ENCODE measurements at places on chromosomes 2 and 18.

DNA sequence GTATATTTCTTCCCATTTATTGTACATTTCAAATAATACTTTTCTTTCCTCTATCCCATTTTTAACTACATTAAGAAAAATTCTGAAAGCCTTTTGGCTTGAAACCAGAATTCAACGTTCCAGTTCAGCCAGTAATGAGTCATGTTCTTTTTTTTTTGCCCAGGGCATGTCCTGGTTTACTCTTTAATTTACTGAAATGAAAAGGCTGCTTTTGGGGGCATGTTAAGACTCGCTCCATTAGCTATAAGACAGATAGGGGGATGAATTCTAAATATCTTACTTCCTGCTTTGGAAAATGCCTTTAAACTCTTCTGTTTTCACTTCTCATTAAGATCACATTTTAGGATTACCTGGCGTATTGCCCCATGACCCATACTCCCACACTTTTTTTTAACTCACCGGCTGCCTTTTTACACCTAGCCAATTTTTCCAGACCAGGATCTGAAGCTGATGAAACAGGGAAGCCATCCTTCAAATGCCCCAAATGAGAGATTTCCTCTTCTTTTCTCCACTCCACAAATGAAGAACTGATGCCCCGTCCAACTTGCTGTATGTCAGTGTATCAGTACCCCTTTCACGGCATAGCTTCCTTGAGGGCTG lies 585 bp downstream of the ABCA12 start:
- peak; percentile 43 for DNase-seq

- DNase-seq: no peak
Measured at GRCh38 chr2:238305092-238305862, 15.0 kb upstream of the TRAF3IP1 start.

DNA sequence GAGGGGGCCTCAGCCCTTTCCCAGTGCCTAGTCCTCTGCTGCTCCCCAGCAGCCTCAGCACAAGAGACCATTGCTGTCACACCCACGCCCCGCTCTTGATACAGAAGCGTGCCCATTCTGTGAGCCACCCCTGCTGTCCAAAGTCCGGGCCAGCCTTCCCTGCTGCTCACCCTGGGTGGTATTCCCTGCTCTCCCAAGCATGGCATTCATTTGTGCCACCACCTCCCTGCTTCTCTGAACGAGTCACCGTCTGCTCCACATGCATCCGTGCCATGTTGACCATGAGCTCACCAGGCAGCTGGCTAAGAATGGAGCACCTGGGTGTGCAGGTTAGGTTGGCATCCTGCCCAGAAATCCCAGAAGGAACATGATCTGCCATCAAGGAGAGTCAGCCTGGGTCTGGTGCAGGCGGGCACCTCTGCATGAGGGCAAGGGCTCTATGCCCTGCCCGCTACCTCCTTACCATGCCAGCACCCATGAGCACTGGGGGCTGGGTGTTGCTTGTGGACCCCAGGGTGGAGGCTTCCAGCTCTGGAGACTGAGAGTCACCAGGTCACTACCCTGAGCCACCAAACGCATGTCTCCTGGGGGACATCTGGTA lies 63.0 kb downstream of the TWIST2 start:
- DNase-seq: no peak

DNA sequence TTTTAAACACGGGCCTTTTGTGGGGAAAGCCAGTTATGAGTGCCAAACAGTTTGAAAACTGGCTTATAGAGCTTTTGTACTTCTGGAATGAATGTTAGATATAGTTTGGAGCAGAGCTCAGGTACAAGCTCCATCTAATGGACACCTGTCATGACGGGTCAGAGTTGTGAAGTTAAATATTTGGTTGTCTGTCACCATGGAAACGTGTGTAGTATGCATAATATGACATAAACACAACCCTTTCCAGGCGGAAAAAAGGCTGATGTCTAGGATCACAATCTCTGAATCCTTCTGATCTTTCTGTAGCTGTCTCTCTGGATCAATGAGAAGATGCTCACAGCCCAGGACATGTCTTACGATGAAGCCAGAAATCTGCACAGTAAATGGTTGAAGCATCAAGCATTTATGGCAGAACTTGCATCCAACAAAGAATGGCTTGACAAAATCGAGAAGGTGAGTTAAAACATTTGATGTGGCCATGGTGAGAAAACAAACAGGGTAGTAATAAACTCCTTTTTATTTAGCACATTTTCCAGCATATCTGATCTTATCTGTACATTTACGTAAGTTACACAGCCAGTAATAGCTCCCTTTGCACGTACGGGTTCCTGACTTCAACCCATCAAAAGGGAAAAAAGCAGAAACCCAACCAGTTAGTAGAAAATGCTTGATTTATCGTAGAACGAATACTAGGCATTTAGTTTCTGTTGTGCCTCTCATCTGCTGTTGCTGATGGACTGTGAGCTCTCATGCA lies 80.6 kb upstream of the EML6 start:
- DNase-seq: no peak

- no peak for DNase-seq
Measured at GRCh38 chr2:10276481-10277292, 26.0 kb upstream of the HPCAL1 start.

DNA sequence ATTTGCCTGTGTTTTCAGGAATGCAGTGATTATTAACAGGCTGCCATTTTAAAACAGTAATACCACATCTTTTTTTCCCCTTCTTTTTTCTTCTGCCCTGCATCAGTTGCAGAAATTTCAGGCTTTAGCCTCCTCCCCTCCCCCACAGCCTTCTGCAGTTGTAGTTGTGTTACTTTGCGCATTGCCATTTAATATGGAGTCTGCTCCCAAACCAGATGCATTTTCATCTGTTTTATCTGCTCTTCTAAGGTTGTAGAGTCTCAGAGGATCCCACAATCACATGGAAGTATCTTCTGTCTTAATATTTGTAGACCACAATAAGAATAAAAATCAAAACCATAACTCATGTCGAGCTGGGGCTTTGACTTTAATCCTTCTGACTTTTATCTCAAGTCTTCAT lies 3.8 kb downstream of the ASXL3 start:
- DNase-seq: no peak

- no peak for DNase-seq
Measured at GRCh38 chr2:127857265-127857808, 618 bp downstream of the POLR2D start.

DNA sequence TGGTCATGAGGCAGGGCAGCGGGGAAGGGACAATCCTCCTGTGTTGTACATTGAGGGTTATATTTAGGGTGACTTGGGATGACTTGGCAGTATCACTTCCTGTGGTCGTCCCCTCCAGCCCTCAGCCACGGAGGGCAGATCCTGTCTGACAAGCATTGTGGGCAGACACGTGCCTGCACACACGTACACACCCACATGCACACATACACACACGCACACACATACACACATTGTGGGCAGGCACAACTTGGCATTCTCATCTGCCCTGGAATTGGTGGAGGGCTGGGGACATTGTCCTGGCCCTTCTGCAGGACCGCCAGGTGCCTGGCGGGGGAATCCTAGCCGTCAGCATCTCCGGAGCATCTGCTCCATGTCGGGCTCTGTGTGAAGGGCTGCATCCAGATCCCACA lies 47.6 kb downstream of the ODC1 start:
- no peak for DNase-seq

DNA sequence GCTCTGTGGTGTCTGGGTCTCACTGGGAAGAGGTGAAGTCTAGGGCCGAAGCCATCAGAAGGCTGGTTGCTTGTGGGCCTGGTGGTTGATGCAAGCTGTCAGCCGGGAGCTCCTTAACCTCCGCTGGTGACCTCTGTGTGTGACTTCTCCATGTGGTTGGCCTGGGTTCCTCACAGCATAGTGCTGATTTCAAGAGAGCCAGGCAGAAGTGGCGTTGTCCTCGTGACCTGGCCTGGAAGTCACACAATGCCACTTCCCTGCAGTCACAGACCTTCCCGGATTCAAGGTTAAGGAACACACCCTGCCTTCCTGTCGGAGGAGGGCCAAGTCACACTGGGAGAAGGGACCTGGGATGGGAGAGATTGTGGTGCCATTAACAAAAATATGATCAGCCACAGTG lies 303.7 kb upstream of the HS6ST1 start:
- DNase-seq: no peak

DNA sequence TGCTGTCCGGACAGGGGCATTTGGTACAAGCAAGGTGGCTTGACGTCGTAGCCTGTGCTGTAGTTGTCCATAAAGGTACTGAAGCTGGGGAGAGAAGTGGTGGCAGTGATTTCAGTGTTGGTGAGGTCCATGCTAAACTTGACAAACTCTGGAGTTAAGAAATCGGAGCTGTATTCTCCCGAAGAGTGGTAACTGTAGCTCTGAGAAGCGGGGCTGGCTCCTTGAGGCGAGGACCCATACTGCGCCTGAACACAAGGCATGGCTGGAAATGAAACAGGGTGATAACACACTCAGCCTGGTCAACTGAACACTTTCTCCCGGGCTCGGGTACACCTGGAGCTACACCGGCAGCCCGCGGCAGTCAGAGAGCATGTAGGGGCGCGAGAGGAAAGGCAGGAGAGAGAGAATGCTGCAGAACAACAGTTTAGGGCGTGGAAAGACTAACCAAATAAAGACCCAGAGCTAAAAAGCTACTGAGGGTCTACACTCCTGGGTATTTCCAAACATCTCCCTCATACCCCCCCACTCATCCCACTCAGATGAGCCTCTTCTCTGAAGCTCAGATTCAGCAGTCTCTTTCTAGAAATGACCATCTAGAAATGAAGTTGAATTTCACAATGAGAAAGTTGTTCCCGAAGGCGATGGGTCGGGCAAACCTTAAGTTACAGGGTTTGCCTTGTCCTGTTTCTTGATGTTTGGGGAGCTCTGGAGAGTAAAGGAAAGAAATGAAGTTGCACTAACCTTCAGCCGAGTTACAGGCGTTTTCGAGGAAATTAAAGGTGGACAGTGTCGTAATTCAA lies 2.4 kb downstream of the NR4A2 start:
- no peak for DNase-seq

- DNase-seq: peak; percentile 66
Measured at GRCh38 chr18:63848159-63848558, 39.3 kb upstream of the SERPINB2 start.

DNA sequence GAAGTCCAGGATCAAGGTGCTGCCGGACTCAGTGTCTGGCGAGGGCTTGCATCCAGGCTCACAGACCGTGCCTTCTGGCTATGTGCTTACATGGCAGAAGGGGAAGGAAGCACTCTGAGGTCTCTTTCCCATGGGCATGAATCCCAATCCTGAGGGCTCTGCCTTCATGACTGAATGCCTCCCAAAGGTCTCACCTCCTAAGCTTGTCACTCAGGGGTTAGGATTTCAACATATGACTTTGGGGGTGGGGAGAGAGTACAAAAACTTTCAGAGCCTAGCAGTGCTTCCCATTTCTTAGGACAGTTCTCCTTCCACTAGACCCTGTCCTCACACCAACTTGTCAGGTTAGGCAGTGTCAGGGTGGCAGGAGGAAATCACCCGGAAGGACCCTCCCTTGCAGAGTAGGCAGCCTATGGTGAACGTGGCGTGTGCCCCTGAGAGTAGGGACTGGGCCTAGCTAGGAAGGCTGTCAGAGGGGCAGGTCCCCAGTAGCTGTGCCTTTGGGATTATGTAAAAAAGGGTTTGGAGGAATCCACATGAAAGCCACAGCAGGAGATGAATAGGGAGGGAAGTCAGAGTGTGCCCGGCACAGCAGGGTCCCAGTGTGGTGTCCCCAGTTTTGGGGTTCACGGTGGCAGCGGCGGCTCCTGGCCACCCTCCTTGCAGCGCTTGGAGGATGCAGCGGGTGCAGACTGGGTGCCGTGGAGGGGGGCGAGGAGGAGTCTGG lies 233.3 kb downstream of the LDLRAD4 start:
- no peak for DNase-seq

DNA sequence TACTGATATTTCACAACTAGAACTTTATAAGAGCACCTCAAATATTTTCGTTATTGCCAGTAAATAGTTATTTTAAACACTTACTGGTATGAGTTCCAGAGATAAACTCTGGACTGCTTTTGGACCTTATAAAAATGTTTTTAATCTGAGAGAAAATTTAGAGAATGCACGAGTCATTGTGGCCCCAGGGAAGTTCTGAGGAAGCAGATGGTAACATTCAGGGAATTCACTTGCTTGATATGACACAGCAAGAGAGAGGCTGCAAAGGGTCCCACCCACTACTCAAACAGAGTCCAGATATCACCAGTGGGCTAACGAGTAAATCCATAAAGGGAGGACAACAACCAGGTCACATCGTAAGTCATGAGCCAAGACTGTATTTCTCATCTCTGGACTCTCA lies 526.8 kb downstream of the TDRD15 start:
- DNase-seq: no peak

GRCh38 chr2:239444626-239445577 lies 44.1 kb upstream of the HDAC4 start:
- no peak for DNase-seq

- DNase-seq: no peak
Measured at GRCh38 chr18:57094175-57094574, 52.7 kb upstream of the BOD1L2 start.

DNA sequence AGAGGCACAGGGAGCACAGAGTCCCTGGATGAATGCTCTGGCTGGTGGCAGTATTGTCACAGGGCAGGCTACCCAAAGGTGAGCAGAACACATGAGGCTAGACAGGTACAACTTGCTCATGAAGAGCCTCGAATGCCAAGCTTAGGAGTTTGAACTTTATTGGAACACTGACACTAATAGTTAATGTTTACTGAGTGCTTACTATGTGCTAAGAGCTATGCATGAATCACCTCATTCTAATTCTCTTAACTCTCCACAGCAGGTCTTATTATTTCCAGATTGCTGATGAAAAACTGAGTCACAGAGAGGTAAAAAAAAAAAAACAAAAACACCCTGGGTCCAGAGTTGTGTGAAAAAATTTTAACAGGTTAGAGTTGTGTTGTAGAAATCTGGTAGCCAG lies 6.1 kb upstream of the EMX1 start:
- no peak for DNase-seq

GRCh38 chr2:171201767-171202166 lies 41.1 kb upstream of the TLK1 start:
- no peak for DNase-seq

GRCh38 chr2:54999182-54999581 lies 51.1 kb downstream of the RTN4 start:
- DNase-seq: no peak

DNA sequence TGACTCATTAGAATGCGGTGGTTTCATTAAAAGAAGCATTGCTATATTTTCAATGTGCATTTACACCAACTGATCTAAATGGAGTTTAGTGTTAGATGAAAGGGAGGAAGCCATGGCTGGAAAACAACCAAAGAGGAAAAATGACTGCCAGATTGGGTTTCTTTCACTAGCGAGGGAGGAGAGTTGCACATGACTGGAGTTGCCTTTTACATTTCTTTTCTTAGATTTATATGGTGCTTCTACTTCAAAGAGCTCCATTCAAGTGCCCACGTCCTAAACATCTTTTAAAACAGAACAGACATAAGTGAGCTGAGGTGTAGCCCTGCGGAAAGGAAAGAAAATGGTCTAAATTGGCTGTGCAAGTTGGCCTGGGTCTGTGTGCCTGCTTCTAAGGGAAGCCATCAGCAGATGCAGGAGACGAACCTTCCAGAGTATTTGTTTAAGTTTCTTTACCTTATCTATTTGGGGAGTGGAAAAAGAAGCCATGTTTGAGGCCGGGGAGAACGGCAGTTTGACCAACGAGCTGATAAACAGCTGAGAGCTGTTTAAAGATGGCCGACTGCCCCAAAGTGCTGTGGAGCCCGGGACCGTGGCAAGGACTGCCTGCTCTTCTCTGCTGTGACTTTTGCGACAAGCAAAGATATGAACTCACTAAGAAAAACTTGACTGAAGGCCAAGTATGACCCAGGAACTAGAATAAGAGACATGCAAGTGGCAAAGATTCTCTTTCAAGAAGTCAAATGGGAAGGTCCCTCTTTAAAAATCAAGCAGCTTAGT lies 327.0 kb downstream of the ZNF516 start:
- no peak for DNase-seq

- DNase-seq: no peak
Measured at GRCh38 chr18:65409261-65409660, 341.6 kb upstream of the CDH7 start.

GRCh38 chr2:63778391-63778790 lies 63.3 kb upstream of the UGP2 start:
- DNase-seq: no peak
